ENCODE measurements at places on chromosomes 16 and 17. TPM values are rescaled to one million over a fixed set of nuclear protein-coding genes. Genes with fewer than 3 reads are reported as not detected.

- H3K4me1 ChIP-seq = no peaks in the 10 kb centered on the region
- H3K36me3 ChIP-seq = no peaks in the 10 kb centered on the region
- H3K27me3 ChIP-seq = no peaks in the 10 kb centered on the region
- no peak overlapping the region for H3K27ac ChIP-seq
- H3K4me3 ChIP-seq = no peak overlapping the region
- DNase-seq = no peak
These were observed 108.2 kb downstream of the NPIPB5 start for GRCh38 chr16:22618842-22619241.

- no peak overlapping the region for H3K4me3 ChIP-seq
- peak overlapping the region; percentile 39 for H3K27ac ChIP-seq
- no peak for DNase-seq
- no peaks in the 10 kb centered on the region for H3K27me3 ChIP-seq
- peaks cover 81% of the 10 kb centered on the region for H3K36me3 ChIP-seq
- H3K4me1 ChIP-seq = peaks cover 39% of the 10 kb centered on the region
These were observed 5.2 kb downstream of the TMUB2 start for GRCh38 chr17:44191941-44192496.

DNA sequence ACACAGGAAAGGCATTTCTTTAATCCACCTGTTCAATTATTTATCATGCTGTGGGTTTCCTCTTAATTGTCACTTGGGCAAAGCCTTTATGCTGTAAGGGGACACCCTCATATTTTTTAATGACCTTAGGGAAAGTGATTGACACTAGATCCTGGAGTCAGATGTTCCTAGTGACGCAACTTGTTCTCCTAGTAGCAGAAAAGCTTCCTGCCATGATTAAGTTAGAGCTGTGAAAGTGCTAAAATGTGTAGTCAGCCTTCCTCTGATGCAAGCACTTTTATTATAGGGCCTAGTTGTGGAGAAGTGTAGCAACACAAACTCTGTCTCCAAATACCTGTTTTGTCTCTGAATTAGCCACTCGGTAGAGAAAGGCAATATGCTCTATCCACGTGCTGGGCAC lies 12.3 kb downstream of the TMEM100 start:
- peaks cover 4% of the 10 kb centered on the region for H3K4me1 ChIP-seq
- H3K27ac ChIP-seq = no peak overlapping the region
- no peaks in the 10 kb centered on the region for H3K27me3 ChIP-seq
- no peak for DNase-seq
- no peak overlapping the region for H3K4me3 ChIP-seq

- peaks cover 26% of the 10 kb centered on the region for H3K36me3 ChIP-seq
- peaks cover 40% of the 10 kb centered on the region for H3K4me1 ChIP-seq
These were observed 922 bp downstream of the FBXL19 start for GRCh38 chr16:30924076-30924912.

GRCh38 chr17:56630202-56630601 lies 36.7 kb downstream of the NOG start:
- H3K4me3 ChIP-seq = no peak overlapping the region
- no peaks in the 10 kb centered on the region for H3K27me3 ChIP-seq
- H3K36me3 ChIP-seq = no peaks in the 10 kb centered on the region
- no peak overlapping the region for H3K27ac ChIP-seq
- no peak for DNase-seq

DNA sequence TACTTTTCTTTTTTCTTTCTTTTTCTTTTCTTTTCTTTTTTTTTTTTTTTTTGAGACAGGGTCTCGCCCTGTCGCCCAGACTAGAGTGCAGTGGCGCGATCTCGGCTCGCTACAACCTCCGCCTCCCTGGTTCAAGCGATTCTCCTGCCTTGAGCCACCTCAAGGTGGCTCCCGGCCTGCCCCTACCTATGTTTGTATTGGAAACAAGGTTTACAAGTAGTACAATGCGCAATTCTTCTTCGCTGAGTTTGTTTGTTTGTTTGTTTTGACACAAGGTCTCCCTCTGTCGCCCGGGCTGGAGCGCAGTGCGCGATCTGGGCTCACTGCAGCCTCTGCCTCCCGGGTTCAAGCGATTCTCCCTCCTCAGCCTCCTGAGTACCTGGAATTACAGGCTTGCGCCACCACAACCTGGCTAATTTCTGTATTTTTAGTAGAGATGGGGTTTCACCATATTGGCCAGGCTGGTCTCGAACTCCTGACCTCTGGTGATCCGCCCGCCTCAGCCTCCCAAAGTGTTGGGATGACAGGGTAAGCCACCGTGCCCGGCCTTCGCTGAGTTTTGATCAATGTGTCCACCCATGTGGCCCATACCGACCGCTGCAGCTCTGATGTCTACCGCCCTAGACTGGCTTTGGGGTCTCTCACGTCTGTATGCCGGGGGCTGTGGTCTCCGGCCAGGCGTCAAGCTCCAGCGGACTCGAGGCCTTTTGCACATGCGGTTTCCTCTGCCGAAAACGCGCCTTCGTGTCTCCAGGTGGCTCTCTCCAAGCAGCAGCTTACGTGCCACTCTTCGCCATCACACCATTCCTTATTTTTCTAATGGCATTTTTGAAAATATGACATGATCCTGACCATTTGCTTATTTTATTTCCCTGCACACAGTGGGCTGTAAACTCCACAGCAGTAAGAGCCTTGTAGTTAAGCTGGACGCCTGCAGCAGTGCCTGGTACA lies 1.1 kb upstream of the YBX2 start:
- peaks cover 5% of the 10 kb centered on the region for H3K27me3 ChIP-seq
- peaks cover 58% of the 10 kb centered on the region for H3K4me1 ChIP-seq
- H3K36me3 ChIP-seq = no peaks in the 10 kb centered on the region
- peak overlapping the region; percentile 46 for H3K4me3 ChIP-seq
- H3K27ac ChIP-seq = peak overlapping the region; percentile 95

GRCh38 chr16:19135201-19135842 lies 21.6 kb downstream of the ITPRIPL2 start:
- H3K4me1 ChIP-seq = peaks cover 37% of the 10 kb centered on the region
- DNase-seq = no peak
- no peak overlapping the region for H3K4me3 ChIP-seq
- no peak overlapping the region for H3K27ac ChIP-seq
- H3K36me3 ChIP-seq = no peaks in the 10 kb centered on the region

GRCh38 chr16:53787423-53787822 lies 83.5 kb downstream of the FTO start:
- H3K27me3 ChIP-seq = no peaks in the 10 kb centered on the region
- H3K36me3 ChIP-seq = no peaks in the 10 kb centered on the region
- no peak overlapping the region for H3K27ac ChIP-seq
- DNase-seq = no peak
- no peak overlapping the region for H3K4me3 ChIP-seq
- no peaks in the 10 kb centered on the region for H3K4me1 ChIP-seq

DNA sequence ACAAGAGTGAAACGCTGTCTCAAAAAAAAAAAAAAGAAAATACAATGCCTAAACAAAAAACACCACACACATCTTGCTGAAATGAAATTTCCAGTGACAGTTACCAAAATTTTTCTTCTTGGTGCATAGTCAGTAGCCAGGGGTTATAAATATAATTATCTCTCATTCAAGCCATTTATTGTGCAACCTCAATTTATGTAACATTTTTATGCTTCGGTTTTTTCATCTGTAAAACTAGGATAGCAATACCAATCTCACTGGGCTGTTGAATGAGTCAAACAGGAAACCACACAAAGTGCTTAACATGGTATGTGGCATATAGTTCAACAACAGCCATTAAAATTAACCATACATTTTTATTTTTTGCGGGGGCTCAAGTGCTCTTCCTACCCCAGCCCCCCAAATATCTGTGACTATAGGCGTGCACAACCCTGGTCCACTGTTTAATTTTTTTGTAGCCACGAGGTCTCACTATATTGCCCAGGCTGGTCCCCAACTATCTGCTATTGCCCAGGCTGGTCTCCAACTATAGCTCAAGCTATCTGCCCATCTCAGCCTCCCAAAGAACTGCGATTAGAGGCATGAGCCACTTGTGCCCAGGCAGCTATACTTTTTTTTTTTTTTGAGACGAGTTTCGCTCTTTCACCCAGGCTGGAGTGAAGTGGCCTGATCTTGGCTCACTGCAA lies 2.6 kb downstream of the COG4 start:
- no peak overlapping the region for H3K27ac ChIP-seq
- peaks cover 17% of the 10 kb centered on the region for H3K4me1 ChIP-seq
- peaks cover 14% of the 10 kb centered on the region for H3K36me3 ChIP-seq
- H3K27me3 ChIP-seq = no peaks in the 10 kb centered on the region

DNA sequence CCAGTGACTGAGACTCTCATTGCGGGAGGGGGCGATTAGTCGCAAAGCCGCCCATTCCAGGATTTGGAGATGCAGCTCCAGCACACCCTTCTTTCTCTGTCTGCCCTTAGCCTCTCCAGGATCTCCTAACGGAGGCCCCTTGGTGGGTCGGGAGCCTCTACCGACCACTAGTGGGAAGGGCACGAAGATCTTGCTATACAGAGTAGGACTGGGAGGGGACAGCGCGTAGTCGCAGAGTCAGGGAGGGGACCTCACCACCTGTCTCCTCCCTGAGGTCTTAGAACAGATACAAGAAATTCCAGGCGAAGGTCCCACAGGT lies 588 bp upstream of the SMTNL2 start:
- H3K27ac ChIP-seq = peak overlapping the region; percentile 84
- no peaks in the 10 kb centered on the region for H3K27me3 ChIP-seq
- H3K4me3 ChIP-seq = peak overlapping the region; percentile 63

- H3K4me3 ChIP-seq = no peak overlapping the region
- H3K27me3 ChIP-seq = no peaks in the 10 kb centered on the region
- DNase-seq = no peak
- H3K36me3 ChIP-seq = no peaks in the 10 kb centered on the region
These were observed 261.8 kb downstream of the CDH13 start for GRCh38 chr16:82888591-82889001.

DNA sequence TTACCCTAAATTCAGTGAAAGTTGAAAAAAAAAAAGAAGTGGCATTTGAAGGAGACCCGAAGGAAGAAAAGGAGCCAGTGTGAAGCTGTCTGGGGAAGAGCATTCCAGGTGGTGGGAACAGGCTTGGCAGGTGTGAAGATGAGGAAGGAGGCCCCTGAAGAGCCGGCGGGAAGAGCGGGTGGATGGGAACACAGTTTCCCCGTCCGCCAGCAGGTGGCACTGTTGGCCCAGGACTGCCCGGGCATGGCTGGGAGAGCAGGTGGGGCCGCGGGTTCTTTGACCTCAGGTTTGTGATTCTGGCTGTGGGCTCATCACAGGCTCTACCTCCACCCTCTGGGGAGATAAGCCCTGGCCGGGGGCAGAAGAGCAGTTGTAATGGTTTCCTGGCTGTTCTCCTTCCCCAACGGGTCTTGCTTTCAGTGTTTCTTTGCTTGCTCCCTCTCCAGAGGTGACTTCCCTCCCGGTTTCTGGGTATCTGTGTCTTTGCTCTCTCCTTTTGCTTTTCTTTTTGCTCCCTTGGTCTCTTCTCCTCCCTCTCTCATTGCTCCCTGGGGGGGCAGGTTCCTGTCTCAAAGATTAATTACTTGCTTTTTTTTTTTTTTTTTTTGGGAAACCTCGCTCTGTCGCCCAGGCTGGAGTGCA lies 32.3 kb downstream of the RAP1GAP2 start:
- no peaks in the 10 kb centered on the region for H3K4me1 ChIP-seq
- DNase-seq = no peak
- no peaks in the 10 kb centered on the region for H3K36me3 ChIP-seq
- H3K27ac ChIP-seq = no peak overlapping the region

GRCh38 chr17:28950017-28950751 lies 1.1 kb downstream of the PHF12 start:
- no peaks in the 10 kb centered on the region for H3K36me3 ChIP-seq
- no peak for DNase-seq
- peak overlapping the region; percentile 97 for H3K27ac ChIP-seq
- H3K4me1 ChIP-seq = peaks cover 42% of the 10 kb centered on the region
- no peaks in the 10 kb centered on the region for H3K27me3 ChIP-seq

- no peaks in the 10 kb centered on the region for H3K36me3 ChIP-seq
- no peak overlapping the region for H3K27ac ChIP-seq
- no peak overlapping the region for H3K4me3 ChIP-seq
These were observed 66.7 kb upstream of the FOXF1 start for GRCh38 chr16:86443508-86444147.

GRCh38 chr16:66473051-66473571 lies 46.0 kb downstream of the BEAN1 start:
- no peaks in the 10 kb centered on the region for H3K4me1 ChIP-seq
- no peaks in the 10 kb centered on the region for H3K36me3 ChIP-seq
- H3K27ac ChIP-seq = no peak overlapping the region
- peaks cover 46% of the 10 kb centered on the region for H3K27me3 ChIP-seq

DNA sequence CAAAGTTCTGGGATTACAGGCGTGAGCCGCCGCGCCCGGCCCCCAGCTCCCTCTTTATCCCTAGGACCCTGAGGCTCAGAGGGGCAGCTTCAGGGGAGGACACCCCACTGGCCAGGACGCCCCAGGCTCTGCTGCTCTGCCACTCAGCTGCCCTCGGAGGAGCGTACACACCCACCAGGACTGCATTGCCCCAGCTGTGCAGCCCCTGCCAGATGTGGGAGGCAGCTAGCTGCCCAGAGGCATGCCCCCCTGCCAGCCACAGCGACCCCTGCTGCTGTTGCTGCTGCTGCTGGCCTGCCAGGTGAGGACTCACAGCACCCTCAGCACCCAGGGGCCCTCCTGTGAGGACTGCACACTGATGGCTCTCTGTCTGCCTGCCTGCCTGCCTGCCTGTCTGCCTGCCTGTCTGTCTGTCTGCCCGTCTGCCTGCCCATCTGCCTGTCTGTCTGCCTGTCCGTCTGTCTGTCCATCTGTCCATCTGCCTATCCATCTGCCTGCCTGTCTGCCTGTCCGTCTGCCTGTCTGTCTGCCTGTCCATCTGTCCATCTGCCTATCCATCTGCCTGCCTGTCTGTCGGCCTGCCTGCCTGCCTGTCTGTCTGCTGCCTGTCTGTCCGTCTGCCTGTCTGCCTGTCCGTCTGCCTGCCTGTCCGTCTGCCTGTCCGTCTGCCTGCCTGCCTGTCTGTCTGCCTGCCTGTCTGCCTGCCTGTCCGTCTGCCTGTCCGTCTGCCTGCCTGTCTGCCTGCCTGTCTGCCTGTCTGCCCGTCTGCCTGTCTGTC lies 5.0 kb downstream of the GCGR start:
- peaks cover 8% of the 10 kb centered on the region for H3K4me1 ChIP-seq
- no peak overlapping the region for H3K27ac ChIP-seq
- peaks cover 29% of the 10 kb centered on the region for H3K27me3 ChIP-seq
- H3K36me3 ChIP-seq = no peaks in the 10 kb centered on the region
- DNase-seq = no peak
- no peak overlapping the region for H3K4me3 ChIP-seq

Gene CPNE7
- 1.4 TPM for total RNA-seq

Gene AHSP
- not detected for total RNA-seq

Gene GEMIN4
- total RNA-seq = 18.1 TPM

Gene NKIRAS2
- 74.3 TPM for total RNA-seq

Gene PRR29
- 0.39 TPM for total RNA-seq

Data from esophagus muscularis mucosa (tissue), 4 donors.